Activated naive CD4-positive, alpha-beta T cell treated with anti-CD3 and anti-CD28 coated beads, Interleukin-2, amount 10 ng/mL, durations not matched to agents 5 hours and 36 hours (primary cell): ENCODE measurements at places on chromosomes 16 and 17. TPM values are rescaled to one million over a fixed set of nuclear protein-coding genes. Genes with fewer than 3 reads are reported as not detected.

OSGIN1 gene
- 0.66 TPM for total RNA-seq

CLDN7 gene
- total RNA-seq, result 0.53 TPM

GAS2L2 gene
- total RNA-seq, result not detected

MRPL58 gene
- total RNA-seq, result 37.0 TPM

SCIMP gene
- total RNA-seq, result not detected

TCF25 gene
- total RNA-seq, result 177 TPM

DNAI2 gene
- 1.5 TPM for total RNA-seq

SHISA6 gene
- total RNA-seq, result not detected

WNT3 gene
- total RNA-seq, result not detected

SCARF1 gene
- total RNA-seq, result 4.8 TPM

QRICH2 gene
- total RNA-seq, result 2.2 TPM

BCL6B gene
- 0.46 TPM for total RNA-seq

RAB37 gene
- 48.1 TPM for total RNA-seq

TBC1D3G gene
- total RNA-seq, result not detected

TP53TG3B gene
- total RNA-seq, result not detected

MATCAP1 gene
- total RNA-seq, result 74.4 TPM

OMG gene
- total RNA-seq, result 0.20 TPM

ZNF689 gene
- total RNA-seq, result 10.8 TPM

FSCN2 gene
- total RNA-seq, result 0.58 TPM

PRSS8 gene
- total RNA-seq, result not detected

NACA2 gene
- 0.43 TPM for total RNA-seq

CCL3 gene
- total RNA-seq, result 8.8 TPM

LRRC37B gene
- total RNA-seq, result 38.4 TPM

SMURF2 gene
- 12.3 TPM for total RNA-seq

CACNG3 gene
- not detected for total RNA-seq

TM4SF5 gene
- total RNA-seq, result not detected

DPEP3 gene
- total RNA-seq, result not detected

RNF222 gene
- total RNA-seq, result 0.10 TPM

ASGR1 gene
- 0.63 TPM for total RNA-seq

DCAF7 gene
- total RNA-seq, result 109 TPM

ACTG1 gene
- 4,541 TPM for total RNA-seq
